ENCODE measurements at places on chromosomes 4 and X.

DNA sequence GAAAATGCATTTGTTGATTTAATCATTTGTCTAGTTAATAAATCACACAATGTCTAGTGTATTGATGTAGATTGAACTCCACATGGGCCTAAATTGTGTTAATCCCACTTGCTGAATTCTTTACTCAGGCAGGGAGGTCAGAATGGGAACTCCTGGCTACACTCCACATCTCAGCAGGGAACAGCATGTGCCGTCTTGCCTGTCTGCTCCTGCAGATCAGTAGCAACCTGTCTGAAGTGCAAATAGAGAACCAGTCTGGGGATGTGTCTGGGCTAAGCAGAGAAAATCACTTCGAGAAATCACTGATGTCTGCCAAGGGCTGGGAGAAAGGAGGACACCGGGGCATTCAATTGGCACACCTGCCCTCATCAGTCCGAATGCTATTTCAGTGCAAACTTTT, 16.5 kb upstream of the MXRA5 start:
- no peak for DNase-seq

DNA sequence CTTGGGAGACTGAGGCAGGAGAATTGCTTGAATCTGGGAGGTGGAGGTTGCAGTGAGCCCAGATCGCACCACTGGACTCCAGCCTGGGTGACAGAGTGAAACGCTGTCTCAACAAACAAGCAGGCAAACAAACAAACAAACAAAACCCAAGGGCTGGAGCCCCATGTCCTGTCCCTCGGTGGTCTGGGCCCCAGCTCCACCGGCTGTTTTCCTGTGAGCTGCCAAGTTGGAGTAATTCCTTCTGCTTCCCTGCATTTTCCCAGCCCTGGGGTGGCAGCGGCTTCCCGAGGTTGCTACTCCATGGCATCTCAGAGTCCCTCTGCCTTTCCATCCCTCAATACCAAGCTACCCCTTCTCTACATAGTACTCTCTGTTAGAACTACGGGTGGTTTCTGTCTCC, 43.2 kb downstream of the RGS12 start:
- no peak for DNase-seq

DNA sequence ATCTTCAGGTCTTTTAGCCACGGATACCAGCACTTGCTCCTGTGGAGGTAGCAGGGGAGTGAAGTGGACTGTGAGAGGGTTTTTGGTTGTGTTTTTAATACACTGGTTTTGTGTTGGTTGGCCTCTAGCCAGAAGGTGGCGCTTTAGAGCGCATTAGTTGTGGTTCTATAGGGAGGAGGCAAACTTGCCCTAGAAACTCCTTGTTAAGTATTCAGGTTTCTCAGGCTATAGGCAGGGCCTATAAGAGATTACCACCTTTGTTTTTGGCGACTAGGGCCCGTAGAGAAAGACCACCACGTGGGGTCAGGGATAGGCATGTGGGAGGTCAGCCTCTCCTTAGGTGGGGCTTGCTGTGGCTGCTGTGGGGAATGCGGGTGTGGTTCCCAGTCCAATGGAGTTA, 221.6 kb upstream of the SPANXN4 start:
- DNase-seq: no peak

DNA sequence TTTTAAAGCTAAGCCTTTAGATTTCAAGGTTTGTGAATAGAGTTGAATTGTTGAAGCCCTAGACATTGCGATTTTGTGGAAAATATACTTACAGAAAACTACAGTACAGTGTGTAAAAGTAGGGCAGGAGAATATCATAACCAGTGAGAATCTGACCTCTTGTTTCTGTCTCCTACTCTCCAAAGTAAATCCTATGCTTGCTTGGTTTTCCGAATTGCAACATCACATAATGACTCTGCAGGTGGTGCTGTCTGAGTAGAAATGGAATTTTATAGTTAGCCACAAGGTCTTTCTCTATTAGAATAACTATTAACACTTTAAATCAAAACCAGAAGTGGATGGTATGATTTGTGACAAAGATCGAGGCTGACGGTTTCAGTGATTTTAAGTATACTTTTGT, 505.6 kb downstream of the RAPGEF2 start:
- no peak for DNase-seq

DNA sequence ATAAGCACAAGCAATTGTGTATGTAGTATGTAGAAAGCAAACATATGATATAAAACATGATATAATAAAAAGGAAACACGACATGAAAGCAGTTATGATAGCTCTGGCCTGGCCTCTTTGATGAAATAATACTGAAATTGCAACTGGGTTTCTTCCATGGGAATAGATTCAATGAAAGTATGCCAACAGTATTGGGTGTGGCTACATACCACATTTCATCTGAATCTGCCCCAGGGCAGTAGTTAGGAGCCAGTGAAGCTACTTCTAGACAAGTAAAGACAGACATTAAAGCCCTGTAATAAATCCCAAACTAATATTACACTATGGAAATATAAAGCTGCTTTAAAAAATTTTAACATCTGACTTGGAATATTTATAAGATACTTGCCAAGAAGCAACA, 207.3 kb downstream of the FBXW7 start:
- DNase-seq: no peak

DNA sequence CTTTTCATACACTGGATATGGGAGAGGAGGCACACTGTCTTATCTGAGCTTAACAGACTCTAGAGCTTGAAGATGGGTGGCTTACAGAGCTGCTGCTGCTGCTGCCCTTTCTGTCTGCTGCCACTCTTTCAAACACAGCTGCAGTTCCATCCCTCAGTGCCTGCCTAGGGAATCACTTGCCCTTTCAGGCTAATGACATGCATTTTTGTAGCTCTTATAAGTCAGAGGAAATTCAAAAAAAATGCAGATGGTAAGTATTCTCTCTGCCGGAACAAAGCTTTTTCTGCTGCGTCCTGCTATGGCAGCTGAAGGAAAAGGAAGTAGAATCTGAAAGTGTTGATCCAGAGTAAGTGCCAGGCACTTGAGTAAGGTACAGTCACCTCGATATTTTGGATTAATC, 460.4 kb upstream of the DIAPH2 start:
- no peak for DNase-seq

DNA sequence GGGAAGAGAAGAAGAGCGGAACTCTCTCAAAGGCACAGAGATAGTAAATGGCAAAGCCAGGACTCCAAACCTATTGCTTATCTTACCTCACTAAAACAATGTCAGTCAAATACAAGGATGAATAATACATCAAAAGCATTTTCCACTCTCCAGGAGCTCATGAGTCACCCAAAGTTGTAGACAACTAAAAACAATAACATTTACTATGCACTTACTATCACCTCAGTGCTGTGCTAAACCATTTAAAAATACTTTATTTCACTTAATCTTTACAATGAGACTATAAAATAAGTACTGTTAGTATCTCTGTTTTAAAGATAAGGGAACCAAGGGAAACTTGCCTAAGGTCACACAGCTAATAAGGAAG, 163.2 kb upstream of the SPANXC start:
- DNase-seq: no peak

- no peak for DNase-seq
Measured at GRCh38 chrX:129599996-129600395, 54.8 kb downstream of the APLN start.

DNA sequence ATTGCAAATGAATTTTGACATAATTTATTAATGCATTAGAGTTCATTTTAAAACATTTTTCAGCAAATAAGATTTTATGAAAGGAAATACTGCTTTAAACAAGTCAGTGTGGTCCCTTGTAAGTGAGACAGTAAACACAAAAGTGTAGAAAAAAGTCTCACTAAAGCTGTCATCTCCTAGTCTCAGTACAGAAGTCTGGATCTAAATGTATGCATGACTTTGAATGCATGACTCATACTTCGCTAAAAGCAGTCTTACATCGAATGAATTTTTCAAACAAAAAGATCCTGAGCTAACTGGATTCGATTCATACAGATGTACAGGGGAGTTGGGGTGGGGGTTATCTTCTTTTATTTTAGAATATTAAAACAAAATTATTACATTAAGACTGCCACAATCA, 207.4 kb upstream of the VCX start:
- no peak for DNase-seq

- no peak for DNase-seq
Measured at GRCh38 chrX:55213381-55213780, 6.8 kb upstream of the PAGE5 start.

DNA sequence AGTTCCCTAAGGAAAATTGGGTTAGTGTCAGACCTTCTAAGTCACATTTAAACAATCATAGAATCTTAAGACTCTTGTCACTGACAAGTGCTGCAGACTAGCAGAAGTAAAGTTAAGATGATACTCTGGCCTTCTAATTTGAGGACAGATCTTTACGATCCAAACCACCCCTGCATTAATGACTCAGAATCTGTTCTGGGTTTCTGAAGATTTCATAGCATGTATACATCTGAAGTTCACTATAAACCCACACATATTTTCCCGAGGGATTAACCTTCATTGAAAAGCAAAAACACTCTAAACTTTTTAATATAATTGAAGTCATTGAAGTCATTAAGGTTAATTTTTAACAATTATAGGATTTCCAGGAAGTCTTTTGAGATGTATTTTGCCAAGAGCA, 674.3 kb downstream of the IQCM start:
- DNase-seq: no peak

- DNase-seq: no peak
Measured at GRCh38 chr4:40562208-40562607, 67.5 kb downstream of the RBM47 start.

- no peak for DNase-seq
Measured at GRCh38 chr4:73707918-73708577, 32.3 kb upstream of the CXCL8 start.

DNA sequence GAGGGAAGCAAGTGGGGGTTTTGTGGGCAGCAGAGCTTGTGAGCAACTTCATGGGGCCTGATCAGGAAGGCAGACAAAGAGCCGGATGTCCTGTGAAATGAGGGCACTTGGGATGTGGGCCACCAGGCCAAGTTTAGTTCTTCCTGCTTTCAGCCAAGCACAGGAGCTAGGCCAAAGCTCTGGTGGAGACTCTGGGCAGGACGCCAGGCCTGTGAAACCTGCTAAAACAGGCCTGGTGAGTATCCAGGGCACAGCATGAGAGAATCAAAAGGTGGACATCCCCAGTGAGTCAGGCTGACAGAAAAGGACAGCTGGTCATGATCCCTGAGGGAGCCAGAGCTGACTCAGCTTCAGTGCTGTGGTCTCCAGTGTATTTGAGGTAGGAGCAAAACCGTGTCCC, 95.7 kb downstream of the NPNT start:
- no peak for DNase-seq

- DNase-seq: no peak
Measured at GRCh38 chrX:26522501-26522900, 306.5 kb downstream of the MAGEB5 start.

GRCh38 chr4:41611881-41612871, 74.2 kb downstream of the LIMCH1 start:
- no peak for DNase-seq

DNA sequence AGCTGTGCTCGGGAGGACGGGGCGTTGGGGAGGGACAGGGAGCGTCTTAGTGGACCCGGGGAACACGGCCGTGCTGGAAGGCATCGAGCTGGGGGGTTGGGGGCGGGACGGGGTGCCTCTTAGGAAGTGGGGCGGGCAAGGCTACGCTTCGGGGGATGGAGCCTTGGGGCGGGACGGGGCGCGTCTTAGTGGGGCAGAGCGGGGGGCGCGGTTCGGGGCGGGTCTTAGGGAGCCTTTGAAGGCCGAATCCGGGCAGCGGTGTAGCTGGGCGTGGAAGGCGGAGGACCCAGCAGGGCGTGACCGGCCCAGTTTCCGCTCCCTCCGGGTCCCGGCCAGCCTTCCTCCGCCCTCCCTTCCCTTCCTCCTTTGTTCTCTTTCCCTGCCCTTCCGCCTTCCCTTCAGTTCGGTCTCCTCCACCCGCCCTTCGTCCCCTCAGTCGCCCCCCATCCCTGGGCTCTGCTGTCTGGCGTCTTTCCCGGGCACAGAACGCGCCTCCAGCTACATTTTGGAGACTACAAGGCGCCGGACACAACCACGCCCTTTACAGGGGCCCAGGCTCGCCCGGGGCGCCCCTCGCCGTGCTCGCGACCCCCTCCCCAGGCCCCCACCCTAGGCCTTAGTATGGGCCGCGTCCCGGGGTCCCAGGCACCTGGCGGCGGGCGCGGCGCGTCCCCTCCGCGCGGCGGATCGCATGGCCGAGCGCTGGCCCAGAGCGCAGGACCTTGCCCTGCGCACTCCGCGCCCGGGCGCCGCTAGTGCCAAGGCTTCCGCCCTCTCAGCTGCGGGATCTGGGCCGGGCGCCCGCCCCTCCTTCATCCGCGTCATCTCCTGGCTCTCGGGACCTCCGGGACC, at the start of gene ARSD:
ARSD (minus strand) TSS at position 757 of the 852 bp plus-strand sequence; CDS start at position 693, 64 bp downstream.
- peak; percentile 2 for DNase-seq

DNA sequence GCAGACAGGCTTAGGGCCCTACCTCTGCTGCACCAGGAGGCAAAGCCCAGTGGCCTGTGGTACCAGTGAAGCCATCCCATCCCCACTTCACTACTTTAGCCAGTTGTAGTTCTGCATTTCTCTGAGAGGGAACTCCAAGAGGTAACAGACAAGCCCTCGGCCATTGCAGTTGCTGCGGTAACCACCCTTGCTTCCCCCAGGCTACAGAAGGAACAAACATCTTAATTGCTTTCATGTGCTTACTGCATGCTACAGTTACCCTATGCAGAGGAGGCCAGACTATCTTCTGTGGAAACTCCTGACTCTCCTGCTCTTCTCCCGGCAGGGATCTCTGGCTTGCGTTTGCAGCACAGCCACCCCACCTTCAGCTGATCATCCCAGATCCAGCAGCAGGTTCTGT, 67.8 kb downstream of the SPIN4 start:
- DNase-seq: no peak

DNA sequence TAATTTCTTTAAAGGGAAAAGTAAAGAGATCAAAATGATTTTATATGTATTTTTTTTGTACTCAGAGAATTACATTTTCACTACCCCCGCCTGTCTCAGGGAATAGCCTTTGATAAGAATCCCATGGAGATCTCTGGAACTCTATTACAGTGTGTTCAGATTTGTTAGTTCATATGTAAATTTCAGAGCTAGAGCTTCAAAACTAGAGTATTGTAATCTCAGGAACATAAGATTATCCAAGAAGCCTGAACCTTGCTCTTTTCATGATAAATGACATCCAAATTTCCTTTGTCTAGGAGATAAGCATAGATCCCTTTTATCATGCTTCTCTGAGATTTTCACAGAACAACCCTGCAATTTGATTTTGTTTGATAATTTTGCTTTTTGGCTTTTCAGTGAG, 82.9 kb downstream of the PDK3 start:
- no peak for DNase-seq

Data from activated T-cell treated with anti-CD3 and anti-CD28 coated beads for 1 hour (primary cell).